ENCODE measurements at places on chromosomes 12 and 14. TPM values are rescaled to one million over a fixed set of nuclear protein-coding genes. Genes with fewer than 3 reads are reported as not detected.

DNA sequence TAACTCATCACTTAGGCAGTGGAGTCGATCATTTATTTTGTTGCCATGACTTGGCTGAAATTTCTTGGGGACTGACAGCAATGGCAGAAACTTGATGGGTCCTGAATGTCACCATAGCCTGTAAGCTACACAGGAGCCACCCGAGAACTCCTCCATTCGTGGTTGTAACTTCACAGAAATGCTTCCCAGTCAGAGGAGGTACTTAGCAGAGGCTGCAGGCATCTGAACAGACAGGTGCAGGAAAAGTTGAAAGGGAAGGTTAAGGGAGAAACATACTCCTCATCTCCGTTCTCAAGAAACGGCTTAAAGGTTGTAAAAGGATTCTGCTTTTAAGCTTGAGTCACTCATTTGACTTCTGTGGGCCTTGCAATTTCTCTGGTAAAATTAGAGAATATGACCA, 47.7 kb downstream of the ETV6 start:
- DNase-seq: no peak

DNA sequence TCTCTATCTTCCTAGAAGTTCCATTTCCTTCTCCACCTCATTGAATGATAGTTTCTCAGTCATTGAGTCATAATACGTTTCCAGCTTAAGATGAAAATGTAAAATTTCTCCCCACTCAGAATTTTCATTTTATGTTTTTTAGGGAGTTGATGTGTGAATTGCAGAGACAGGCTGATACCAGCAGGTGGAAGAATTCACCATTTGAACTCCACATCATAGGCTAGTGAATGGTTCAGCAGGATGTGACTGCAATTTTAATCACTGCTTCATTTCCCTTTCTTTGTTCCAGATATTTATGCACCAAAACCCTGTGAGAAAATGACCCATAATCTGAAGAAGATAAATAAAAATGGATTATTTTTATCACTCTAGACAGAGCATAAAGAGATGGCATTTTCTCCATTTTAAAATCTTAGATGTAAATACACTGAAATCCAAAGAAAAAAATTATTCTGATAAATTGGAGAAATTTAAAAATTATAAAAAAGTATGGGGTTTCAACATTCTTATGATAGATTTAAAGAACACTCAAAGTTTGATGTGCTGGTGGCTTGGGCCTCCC, 10.6 kb upstream of the PYGL start:
- DNase-seq: peak; percentile 83

MUCL1 gene
- not detected for total RNA-seq

DNA sequence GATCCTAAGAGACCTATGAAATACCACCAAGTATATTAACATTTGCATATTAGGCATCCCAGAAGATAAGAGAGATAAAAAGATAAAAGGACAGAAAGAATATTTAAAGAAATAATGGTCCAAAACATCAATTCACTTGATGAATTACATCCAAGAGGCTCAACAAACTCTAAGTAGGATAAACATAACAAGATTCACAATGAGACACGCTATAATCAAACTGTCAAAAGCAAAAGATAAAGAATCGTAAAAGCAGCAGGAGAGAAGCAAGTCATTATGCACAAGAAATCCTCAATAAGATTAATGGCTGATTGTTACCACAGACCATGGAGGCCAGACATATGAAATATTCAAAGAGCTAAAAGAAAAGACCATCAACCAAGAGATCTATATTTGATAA, 79.6 kb downstream of the PLCZ1 start:
- DNase-seq: no peak

GRCh38 chr12:31007153-31007495, 66.5 kb upstream of the DDX11 start:
- DNase-seq: no peak

SETD3 gene
- 189 TPM for total RNA-seq

- DNase-seq: no peak
Observed at GRCh38 chr14:77214216-77214615, 32.6 kb downstream of the TMEM63C start.

All from fibroblast of the aortic adventitia (primary cell).